ENCODE measurements at places on chromosomes 4 and X.
A peak's percentile ranks its signal among the peaks of the same experiment; 100 is the strongest.

- DNase-seq = no peak
These were observed 1056.3 kb upstream of the IGFBP7 start for GRCh38 chr4:58166490-58166889.

DNA sequence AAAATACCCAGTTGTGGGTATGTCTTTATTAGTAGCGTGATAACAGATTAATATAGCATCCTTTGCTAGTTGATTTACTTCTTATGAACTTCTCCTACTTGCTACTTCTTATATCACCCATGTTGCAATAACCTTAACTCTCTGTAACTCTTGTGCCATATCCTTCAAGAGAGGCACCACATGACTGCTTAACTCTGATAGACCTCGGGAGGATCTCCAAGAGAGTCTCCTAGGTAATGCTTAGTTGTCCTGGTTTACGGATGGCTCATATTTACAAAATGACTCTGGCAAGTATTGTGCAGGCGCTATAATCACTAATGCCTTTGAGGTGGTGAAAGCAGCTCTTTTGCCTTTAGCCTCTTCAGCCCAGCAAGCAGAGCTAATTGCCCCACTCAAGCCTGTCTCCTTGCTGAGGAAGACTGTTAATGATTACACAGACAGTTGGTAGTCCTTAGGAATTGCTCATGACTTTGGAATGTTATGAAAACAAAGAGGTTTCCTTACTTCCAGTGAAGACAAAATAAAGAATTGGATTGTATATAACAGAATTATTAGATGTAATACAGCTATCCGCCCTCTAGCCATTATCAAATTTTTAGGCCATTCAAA is 1305.8 kb downstream of the PCDH7 start:
- DNase-seq = peak; percentile 10

DNA sequence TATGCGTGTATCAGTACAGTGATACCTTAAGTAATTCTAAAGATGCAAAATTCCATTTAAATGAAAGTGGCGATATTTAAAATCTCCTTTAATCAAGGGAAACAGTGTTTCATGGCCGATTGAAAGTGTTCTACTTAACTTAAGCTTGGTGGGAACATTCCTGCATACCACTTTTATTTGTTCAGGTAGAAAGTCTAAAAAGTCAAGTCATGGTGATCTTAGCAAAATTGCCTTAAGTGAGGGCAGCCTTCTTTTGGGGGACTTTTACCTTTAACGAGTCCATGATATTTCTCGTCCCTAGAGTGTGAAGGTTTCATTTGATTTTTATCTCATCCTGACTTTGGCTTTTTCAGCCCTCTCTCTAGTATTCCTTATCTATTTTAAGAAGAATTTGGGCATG is 149.2 kb downstream of the KDM6A start:
- no peak for DNase-seq

GRCh38 chr4:87912164-87913004 is 63.1 kb upstream of the SPP1 start:
- no peak for DNase-seq

DNA sequence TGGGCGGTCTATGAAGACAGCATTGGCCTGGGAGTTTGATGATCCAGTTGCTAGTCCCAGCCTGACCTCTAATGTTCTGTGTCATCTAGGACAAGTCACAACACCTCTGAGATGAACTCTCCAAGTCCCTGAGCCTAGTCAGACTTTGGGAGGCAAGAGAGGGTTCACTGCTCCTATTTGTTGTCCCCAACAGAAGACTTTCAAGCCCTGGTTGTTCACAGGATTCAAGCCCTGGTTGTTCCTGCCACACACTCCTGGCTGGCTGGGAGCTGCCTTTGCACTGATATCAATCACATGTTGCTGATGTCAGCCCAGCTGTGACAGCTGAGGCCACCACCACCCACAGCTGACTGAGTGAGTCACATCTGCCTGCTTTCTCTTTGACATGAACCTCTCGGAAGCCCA is 253.2 kb upstream of the RASGEF1B start:
- peak; percentile 2 for DNase-seq

GRCh38 chr4:16884673-16885460 is 13.6 kb downstream of the LDB2 start:
- no peak for DNase-seq

DNA sequence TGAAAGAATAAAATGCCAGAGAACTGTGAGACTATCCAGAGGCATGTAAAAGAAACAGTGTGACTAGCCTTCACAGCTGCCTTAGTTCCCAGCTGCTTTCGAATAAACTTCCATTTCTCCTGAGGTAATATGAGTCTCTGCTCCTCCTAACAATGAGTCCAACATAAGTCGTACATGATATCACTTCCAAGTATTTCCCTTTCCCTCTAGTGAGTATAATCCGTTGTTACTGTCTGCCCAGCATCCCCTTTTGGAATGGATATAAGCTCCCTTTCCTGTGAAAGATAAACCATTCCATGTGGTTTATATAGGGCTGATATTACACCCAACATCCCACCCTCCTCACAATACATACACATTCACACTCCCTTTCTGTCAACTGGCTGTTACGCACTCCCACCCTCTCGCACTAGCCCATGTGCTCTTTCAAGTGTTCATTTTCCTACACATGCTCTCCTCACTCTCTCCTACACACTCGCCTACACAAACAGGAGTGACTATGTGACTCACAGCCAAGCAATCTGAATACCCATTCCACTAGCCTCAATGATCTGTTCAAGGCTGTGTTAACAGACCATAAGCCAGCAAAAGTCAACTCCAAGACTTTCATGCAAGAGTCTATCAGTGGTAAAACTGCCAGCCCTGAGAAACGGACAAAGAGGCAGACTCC is 5.0 kb downstream of the NAF1 start:
- peak; percentile 91 for DNase-seq

DNA sequence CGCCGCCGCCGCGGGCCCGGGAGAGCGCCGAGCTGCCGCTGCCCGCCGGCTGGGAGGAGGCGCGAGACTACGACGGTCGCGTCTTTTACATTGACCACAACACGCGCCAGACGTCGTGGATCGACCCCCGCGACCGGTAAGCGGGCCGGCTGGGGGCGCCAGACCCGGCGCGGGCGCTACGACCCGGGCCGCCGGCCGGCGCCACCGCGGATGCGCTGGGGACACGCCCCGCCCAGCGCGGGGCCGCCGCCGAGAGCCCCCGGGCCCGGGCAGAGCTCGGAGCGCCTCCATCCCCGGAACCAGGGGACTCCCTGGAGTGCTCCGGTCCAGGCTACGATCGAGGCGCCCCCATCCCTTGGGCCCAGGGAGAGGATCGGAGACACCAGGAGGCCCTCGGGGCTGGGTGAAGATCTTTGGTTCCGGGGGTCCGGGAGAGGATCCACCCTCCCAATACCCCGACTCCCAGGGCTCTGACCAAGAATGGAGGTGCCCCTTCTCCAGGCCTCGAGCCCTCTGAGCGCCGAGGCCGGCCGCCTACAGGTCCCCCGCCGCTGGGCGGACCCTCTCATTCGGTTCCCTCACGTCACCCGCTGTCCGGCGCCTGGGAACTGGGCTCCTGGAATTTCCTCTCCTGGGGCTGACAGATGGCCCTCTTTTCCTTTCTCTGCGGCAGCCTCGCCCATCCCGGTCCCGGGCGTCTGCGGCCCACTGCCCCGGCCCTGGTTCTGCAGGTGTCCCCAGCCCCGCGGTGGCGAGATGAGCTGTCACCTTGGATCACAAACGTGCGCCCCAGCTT is 48.8 kb downstream of the CLDN34 start:
- no peak for DNase-seq

GRCh38 chrX:30635630-30636029 is 17.6 kb upstream of the GK start:
- no peak for DNase-seq

- no peak for DNase-seq
These were observed 123.1 kb upstream of the BOD1L1 start for GRCh38 chr4:13750594-13750993.

DNA sequence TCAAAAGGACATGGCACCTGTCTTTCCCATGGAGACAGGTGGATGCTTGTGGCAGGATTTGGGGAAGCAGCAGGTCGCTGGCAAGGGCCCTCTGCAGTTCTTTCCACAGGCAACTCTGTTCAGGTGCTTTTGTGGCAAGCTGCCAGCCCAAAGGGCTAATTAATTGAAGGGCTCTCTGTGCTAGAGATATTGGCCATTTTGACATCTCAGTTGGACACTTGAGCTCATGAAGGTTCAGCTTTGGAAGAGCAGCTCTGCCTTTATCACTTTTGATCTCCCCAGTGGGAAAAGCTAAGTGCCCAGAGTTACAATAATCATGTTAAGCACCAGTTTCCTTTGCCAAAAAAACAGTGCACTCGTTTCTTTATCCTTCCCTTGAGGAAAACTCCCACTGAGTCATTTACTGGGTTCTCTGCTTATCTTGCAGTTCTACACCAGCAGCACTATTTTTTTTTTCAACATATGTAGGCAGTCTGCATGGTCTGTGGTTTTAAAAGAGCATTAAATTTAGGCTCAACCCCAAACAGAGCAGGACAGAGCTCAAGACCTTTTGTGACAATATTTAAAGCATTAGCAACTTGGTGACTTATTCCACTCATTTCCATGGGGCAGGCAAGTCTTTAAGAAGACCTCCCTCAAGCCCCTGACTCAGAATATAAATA is 336.4 kb upstream of the RASGEF1B start:
- no peak for DNase-seq

DNA sequence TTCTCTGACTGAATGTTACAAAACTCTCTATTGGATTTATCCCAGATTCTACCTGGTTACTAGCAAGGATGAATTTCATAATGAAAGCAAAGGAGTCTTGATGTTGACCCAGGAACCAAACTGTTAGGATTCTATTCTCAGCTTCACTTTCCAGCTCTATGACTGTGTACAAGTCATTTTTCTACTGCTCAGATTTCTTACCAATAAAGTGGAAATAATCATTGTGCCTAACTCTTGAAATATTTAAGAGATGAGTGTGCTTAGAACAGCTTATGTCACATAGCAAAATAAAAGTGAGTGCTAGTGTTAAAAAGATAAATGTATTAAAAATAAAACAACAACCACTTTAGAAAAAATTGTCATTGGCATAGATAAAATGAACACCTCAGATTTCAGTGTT is 45.6 kb downstream of the EPHA5 start:
- peak; percentile 4 for DNase-seq

GRCh38 chrX:100768679-100769338 is 36.9 kb upstream of the SYTL4 start:
- DNase-seq = peak; percentile 70

- DNase-seq = no peak
These were observed 60.9 kb downstream of the ADGRA3 start for GRCh38 chr4:22454955-22455354.

DNA sequence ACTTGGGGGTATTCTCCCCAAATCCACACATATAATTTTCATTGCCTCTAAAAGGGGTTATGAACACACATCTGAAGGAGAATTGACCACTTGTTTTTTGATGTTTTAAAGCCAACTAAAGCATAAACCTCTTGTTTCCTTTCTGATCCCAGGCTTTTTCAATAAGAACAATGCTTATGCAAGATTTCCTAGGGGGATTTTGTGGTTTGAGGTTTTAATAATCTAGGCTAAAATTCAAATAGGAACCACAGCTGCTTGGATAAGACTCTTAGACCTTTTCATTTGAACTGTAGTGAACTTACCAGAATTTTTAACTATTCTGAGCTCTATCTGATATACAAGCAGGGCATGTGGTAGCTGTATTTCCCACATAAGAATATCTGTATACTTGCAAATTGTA is 651.1 kb downstream of the ANKRD50 start:
- peak; percentile 90 for DNase-seq

DNA sequence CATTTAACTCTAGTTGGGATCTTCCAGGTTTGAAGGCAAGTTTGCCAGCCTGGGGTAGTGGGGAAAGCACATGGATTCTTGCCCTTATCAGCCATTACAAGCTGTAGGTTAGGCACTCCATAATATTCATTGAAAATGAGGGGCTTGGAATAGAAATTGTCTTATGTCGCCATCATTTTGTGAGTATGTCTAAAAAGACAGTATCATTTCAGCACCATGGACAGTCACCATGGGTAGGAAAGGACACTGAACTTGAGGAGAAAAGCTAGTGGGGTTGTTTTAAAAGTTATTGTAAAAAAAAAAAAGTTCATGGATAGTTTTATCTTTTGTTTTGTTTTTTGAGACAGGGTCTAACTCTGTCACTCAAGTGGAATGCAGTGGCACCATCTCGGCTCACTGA is 356.1 kb downstream of the HNRNPD start:
- DNase-seq = peak; percentile 16

- no peak for DNase-seq
These were observed 330.6 kb upstream of the F9 start for GRCh38 chrX:139199933-139200332.

- DNase-seq = no peak
These were observed at the start of gene MAB21L2 for GRCh38 chr4:150582146-150582872. Gene MAB21L2, plus strand, starts transcription at chr4:150582151. Its CDS starts 879 bp downstream, at chr4:150583030.

DNA sequence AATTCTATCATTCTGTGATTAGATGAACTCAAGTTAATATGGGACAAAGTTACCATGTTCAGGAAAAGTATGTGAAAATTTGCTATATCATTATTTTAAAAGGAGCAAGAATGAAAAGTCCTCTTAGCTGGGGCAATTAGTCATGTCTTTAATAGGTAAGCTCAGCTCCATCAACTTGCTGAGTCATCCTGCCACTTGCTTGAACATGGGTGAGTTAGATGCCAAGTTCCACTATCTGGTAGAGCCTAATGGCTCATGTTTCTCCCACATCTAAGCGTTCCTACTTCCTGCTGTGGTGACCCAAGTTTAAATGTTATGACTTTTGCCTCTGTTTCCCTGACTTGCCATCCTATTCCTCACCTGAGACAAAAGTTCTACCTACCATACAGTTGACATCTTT is 276.8 kb downstream of the ZNF674 start:
- DNase-seq = peak; percentile 56

GRCh38 chrX:116872931-116873330 is 410.2 kb upstream of the CT83 start:
- peak; percentile 1 for DNase-seq

- DNase-seq = no peak
These were observed 4.5 kb downstream of the BST1 start for GRCh38 chr4:15707363-15707715.

GRCh38 chr4:152083338-152083737 is 322.5 kb upstream of the GATB start:
- no peak for DNase-seq

- no peak for DNase-seq
These were observed 250.5 kb upstream of the IGFBP7 start for GRCh38 chr4:57360681-57361080.

GRCh38 chr4:36042122-36042970 is 202.0 kb downstream of the ARAP2 start:
- DNase-seq = no peak

DNA sequence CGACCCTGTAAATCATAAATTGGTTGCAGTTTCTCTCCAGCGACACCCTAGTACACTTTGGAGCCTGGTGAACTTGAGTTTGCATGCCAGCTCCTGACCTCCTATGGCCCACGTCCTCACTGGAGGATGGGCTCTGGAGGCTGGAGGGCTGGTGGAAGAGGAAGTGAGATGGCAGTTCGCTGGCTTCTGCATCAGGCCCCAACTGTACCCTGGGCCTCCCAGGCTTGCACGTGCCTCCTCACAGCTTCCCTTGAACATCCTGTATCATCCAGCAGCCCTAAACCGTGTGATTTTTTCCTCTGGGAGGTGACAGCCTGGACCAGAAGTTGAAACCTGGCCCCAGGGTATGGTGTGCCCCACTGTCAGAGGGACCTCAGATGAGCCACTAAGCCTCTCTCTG is 78.5 kb downstream of the HTRA3 start:
- no peak for DNase-seq

GRCh38 chr4:36317721-36318120 is 36.3 kb downstream of the DTHD1 start:
- DNase-seq = no peak
